IgD-negative memory B cell (primary cell): ENCODE measurements at places on chromosomes 5 and 9. TPM values are rescaled to one million over a fixed set of nuclear protein-coding genes. Genes with fewer than 3 reads are reported as not detected.

RORB gene
- not detected for polyA plus RNA-seq

MEGF9 gene
- polyA plus RNA-seq, result 3.4 TPM

KIF4B gene
- not detected for polyA plus RNA-seq

MEF2C gene
- polyA plus RNA-seq, result 238 TPM

LHX6 gene
- not detected for polyA plus RNA-seq

TRIM52 gene
- 31.6 TPM for polyA plus RNA-seq

SCGB3A2 gene
- polyA plus RNA-seq, result not detected

NACC2 gene
- 0.78 TPM for polyA plus RNA-seq

C9orf153 gene
- polyA plus RNA-seq, result 0.14 TPM

VAV2 gene
- 28.7 TPM for polyA plus RNA-seq
